Fibroblast of upper back skin (primary cell): ENCODE measurements at places on chromosomes 6 and 20.
A peak's percentile ranks its signal among the peaks of the same experiment; 100 is the strongest.

DNA sequence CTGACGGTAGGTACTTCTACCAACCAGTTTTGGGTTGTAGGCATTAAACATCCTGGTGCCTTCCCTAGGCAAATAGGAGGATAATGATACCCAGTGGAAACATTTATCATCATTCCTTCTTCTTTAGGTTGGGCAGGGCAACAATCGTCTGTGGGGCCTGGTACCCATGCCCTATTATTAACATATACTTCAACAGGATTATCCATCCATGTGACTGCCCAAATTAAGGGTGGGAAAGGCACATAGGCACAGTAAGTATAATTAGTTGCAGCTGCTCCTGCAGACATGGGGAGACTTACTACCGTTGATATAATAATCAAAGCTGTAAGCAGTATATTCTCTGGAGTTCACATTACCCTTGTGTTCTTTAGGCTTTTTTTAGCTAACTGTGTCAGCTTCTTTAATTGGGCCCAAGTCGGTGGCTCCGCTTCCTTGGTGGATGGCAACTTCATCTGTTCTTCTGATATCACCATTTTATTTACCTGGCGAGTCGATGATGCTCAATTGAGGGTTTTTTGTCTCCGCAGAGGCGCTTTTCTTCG lies 16.8 kb downstream of the RPL7L1 start:
- no peak for DNase-seq

DNA sequence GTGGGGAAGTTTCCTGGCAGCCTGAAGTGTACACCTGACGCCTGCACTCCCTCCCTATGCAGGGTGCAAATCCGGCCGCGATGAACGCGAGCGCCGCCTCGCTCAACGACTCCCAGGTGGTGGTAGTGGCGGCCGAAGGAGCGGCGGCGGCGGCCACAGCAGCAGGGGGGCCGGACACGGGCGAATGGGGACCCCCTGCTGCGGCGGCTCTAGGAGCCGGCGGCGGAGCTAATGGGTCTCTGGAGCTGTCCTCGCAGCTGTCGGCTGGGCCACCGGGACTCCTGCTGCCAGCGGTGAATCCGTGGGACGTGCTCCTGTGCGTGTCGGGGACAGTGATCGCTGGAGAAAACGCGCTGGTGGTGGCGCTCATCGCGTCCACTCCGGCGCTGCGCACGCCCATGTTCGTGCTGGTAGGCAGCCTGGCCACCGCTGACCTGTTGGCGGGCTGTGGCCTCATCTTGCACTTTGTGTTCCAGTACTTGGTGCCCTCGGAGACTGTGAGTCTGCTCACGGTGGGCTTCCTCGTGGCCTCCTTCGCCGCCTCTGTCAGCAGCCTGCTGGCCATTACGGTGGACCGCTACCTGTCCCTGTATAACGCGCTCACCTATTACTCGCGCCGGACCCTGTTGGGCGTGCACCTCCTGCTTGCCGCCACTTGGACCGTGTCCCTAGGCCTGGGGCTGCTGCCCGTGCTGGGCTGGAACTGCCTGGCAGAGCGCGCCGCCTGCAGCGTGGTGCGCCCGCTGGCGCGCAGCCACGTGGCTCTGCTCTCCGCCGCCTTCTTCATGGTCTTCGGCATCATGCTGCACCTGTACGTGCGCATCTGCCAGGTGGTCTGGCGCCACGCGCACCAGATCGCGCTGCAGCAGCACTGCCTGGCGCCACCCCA lies 1.2 kb downstream of the GPR6 start:
- DNase-seq, result no peak

DNA sequence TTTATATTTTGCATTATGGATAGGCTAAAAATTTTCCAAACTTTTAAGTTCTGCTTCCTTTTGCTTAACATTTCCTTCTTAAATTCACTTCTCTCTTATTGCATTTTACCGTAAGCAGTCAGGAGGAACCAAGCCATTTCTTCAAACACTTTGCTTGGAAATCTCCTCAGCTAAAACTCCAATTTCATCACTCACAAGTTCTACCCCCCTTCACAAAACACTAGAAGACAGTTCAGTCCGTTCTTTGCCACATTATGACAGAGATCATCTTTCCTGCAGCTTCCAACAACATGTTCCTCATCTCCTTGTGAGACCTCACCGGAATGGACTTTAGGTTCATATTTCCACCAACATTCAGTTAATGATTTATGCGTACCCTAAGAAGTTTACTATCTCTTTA lies 79.2 kb upstream of the LY86 start:
- DNase-seq, result no peak

- peak; percentile 46 for DNase-seq
These were observed 771.7 kb upstream of the EYS start for GRCh38 chr6:66478705-66479104.

DNA sequence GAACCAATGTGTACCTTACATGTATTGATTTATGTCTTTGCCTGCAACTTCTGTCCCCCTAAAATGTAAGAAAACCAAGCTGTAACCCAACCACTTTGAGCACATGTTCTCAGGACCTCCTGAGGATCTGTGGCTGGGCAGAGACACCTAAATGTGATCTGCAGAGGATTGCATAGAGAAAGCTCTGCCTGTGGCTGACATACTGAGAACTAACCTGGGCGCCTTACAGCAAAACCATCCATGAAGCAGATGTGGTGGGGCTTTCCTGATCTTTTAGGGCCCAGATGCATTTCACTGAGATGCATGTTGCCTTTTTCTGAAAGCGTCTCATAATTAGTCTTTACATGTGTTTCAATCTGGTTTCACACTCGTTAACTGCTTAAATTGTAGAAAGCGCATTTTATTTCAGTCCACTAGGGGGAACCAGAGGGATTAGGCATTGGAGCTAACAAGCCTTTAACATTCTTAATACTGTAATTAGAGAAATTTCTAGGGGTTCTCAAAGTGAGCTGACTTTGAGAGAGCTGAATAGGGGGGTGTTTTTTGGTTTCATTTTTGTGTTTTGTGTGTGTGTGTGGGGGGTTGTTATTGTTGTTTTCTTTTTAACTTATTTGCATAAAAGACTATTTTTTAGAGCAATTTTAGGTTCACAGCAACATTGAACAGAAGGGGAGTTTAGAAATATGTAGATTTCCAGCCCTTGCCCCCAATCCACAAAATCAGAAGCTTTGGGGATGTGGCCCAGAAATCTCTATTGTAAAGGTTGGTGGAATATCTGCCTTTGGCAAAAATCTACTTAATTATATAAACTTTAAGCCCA lies 50.9 kb upstream of the FAM184A start:
- peak; percentile 71 for DNase-seq

GRCh38 chr20:9496155-9496554 lies 18.2 kb upstream of the LAMP5 start:
- DNase-seq, result no peak

DNA sequence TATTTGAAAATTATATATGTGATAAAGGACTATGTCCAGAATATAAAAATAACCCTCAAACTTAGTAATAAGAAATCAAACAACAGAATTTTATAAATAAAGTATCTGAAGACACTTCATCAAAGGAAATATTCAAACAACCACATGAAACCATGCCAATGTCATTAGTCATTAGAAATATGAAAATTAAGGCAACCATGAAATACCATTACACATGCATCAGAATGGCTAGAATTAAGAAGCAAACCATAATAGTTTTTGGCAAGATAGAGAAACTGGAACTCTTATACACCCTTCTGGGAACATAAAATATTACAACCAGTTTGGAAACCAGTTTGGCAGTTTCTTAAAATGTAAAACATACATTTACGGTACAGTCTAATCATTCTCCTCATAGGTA lies 137.2 kb upstream of the ADGRB3 start:
- DNase-seq, result peak; percentile 82

- no peak for DNase-seq
These were observed 43.9 kb downstream of the RBM38 start for GRCh38 chr20:57435105-57435497.

GRCh38 chr20:37430778-37431460 lies 85.0 kb downstream of the SRC start:
- DNase-seq, result no peak

- DNase-seq, result no peak
These were observed 537.2 kb downstream of the PKHD1 start for GRCh38 chr6:51550243-51550642.

- DNase-seq, result no peak
These were observed 138.3 kb upstream of the ESR1 start for GRCh38 chr6:151669208-151669560.

- peak; percentile 51 for DNase-seq
These were observed 8.2 kb downstream of the RTN4IP1 start for GRCh38 chr6:106620931-106621672.

- DNase-seq, result peak; percentile 21
These were observed 71.8 kb upstream of the TIAM2 start for GRCh38 chr6:154923199-154923869.

- DNase-seq, result peak; percentile 96
These were observed 113.9 kb downstream of the PRDM1 start for GRCh38 chr6:106199998-106200397.

GRCh38 chr20:9359561-9360308 lies 154.7 kb upstream of the LAMP5 start:
- DNase-seq, result peak; percentile 79

DNA sequence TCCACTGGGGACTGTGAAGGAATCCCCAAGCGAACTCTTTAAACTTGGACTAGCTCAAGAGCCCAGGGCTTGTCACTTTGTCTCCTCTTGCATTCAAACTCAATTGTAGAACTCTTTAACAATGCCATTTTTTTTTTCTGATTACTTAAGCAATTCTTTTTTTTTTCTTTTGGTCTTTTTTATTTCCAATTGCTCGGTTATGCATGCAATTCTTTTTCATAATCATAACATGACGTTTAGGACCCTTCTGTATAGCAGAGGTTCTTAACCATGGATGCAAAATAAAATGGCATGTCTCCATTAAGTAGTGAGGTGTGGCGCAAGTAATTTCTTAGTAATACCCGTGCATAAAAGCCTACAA lies 466 bp upstream of the BFSP1 start:
- no peak for DNase-seq

- peak; percentile 99 for DNase-seq
These were observed 68.5 kb downstream of the MRPL14 start for GRCh38 chr6:44058617-44059358.

DNA sequence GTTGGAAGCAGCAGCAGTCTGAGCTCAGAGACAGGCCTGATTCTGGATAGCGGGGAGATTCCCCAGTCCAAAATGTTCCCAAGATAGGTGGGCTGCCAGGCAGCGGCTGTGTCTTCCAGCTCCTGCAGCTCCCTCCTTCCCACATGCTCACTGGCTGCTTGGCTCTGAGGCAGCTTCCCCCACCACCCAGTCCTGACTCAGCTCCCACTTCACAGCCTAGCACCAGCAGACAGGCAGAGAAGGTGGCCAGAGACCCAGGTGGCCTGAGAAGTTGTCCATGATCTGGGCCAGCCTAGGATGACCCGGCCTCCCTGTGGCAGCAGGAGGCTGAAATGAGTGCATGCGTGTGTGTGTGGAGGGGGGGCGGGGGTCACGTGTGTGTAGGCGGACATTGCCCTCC lies 94.9 kb downstream of the MDGA1 start:
- peak; percentile 25 for DNase-seq

DNA sequence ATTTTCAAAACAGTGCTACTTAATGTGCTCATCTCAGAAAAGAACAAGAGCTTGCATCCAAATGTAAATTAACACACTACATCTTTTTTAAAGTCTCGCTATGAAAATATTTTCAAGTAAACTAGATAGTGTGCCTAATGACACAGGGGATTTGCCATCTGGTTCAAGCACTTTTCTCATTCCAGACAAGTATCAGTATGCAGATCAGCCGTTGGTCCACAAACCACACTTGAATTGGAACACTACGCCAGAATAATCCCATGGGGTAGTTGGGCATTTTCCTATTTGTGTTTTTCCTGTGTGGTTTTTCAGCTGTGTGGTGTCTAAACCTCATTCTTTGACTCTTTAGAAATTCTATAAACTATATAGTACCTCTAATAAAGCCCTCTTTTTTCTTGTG lies 256.2 kb downstream of the EPHA7 start:
- DNase-seq, result peak; percentile 10

GRCh38 chr6:106255306-106255705 lies 70.3 kb downstream of the ATG5 start:
- no peak for DNase-seq

DNA sequence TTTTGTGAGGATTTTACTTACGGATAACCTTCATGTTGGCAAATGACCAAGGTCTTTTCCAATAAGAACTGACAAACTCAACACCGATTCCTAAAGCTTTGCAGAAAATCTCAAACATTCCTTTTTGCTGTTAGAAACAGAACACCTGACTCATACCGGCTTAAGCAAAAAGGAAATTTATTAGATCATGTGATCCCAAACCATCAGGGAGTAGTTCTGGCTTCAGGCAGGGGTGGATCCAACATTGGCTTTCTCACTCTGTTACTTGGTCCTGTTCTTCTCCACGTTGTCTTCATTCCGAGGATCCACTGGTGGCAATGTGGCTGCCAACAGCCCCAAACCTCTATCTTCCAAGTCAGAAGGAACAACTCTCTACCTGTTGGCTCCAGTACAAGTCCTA lies 95.9 kb upstream of the PMEPA1 start:
- no peak for DNase-seq

GRCh38 chr20:31859266-31859997 lies 10.9 kb downstream of the DUSP15 start:
- DNase-seq, result no peak

DNA sequence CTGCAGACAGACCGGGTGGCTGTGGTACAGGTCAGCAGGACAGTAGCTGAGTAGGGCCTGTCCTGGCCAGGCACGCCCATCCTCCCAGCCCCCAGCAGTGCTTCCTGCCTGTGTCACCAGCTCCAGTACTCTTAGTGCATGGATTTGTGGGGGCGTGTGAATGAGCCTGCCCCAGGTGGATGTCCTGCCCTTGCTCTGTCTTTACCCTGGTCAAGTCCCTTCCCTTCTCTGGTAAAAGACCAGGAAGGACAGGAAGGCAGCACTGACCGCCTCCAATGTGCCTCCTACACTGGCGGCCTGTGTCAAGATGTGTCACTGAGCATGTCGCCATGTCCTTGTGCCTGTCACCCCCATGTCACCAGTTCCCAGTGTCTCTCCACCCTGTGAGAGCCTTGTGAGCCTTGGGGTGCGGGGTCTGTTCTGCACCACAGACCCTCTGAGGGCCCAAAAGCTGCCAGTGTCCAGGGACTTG lies 11.9 kb downstream of the TEAD3 start:
- DNase-seq, result no peak

DNA sequence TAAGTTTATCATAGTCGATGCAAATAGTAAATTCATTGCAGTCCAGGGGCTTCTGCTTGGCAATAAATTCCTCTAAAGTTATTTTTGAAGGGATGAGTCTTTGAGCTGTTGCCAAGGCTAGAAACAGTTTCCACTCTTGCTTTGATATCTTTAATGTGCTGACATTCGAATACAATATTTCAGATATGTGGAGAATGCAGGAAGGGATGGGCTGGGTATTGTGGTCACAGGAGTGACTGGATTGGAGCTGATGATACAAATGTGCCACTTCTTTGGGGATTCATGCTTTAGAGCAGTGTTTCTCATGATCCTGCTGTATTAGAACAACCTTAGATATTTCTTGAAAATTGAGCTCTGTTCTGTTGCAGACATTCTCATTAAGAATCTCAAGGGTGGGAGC lies 139.0 kb downstream of the PRDM13 start:
- peak; percentile 33 for DNase-seq

DNA sequence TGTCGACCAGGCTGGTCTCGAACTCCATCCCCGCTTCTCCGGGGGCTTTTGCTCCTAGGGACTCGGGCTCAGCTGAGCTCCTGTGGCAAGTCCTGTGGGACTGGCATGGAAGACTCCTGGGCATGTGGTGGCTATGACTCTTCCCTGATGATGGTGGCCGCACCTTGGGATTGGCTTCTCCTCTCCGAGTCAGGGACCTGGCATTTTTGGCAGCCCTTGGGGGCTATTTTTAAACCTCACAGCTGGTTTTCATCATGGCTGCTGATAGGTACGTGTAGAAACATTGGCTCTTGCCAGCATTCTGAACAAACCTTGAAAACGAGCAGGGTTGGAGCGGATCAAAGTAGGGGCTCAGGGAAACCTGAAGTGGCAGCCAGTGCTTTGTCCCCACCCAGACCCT lies 54.1 kb downstream of the RBM38 start:
- peak; percentile 16 for DNase-seq
